ENCODE measurements at places on chromosomes 2 and 18.
A peak's percentile ranks its signal among the peaks of the same experiment; 100 is the strongest.

DNA sequence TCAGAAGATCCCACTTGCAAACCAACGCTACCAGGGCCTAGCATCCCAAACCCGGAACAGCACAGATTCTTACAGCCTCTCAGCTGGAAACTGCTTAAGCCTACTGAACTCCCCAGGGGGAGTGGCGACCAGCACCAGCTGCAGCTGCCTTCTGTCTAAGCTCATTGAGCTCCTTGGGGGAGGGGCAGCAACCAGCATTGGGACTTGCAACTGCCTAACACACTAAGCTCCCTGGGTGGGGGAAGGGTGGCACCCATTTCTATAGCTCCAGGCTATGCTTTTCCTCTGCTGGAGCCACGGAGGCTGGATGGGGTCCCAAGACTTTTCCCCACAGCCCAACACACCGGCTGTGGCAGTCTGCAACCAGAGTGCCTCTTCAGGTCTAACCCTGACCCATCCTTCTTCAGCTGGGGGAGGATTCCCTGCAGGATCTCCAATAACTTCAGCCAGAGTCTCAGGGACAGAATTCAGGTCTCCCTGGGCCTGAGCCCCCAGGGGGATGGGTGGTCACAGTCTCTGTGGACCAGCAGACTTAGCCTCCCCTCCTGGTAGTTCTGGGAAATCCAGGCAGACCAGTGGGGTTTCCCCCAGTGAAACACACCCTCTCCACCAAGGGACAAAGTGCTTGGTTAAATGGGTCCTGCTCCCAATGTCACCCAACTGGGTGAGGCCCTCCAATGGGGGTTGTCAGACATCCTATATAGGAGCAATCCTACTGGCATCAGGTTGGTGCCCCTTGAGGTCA, 45.9 kb upstream of the ITGA4 start:
- no peak for DNase-seq

DNA sequence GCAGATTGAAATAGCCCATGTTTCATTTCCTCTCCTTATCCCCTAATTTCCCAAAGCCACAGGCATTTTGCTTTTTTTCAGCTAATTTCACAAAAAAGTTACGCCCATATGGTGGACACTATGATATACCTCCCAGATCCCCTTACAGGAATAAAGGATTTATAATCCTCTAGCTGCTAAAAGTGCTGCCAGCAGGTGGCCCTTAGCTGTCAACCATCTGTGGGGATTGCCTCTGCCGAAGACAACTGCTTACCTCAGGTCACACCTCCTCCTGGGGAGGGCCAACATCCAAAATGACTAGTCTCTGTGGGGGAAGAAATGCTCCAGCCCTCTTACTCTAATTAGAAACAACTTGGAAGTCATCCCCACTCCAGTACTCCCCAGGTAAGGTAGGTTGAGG, 61.0 kb upstream of the EPB41L3 start:
- DNase-seq = no peak

- no peak for DNase-seq
These were observed 94.1 kb downstream of the GALNT3 start for GRCh38 chr2:165699946-165700345.

- DNase-seq = no peak
These were observed 410.1 kb downstream of the SUCLG1 start for GRCh38 chr2:84048964-84049363.

DNA sequence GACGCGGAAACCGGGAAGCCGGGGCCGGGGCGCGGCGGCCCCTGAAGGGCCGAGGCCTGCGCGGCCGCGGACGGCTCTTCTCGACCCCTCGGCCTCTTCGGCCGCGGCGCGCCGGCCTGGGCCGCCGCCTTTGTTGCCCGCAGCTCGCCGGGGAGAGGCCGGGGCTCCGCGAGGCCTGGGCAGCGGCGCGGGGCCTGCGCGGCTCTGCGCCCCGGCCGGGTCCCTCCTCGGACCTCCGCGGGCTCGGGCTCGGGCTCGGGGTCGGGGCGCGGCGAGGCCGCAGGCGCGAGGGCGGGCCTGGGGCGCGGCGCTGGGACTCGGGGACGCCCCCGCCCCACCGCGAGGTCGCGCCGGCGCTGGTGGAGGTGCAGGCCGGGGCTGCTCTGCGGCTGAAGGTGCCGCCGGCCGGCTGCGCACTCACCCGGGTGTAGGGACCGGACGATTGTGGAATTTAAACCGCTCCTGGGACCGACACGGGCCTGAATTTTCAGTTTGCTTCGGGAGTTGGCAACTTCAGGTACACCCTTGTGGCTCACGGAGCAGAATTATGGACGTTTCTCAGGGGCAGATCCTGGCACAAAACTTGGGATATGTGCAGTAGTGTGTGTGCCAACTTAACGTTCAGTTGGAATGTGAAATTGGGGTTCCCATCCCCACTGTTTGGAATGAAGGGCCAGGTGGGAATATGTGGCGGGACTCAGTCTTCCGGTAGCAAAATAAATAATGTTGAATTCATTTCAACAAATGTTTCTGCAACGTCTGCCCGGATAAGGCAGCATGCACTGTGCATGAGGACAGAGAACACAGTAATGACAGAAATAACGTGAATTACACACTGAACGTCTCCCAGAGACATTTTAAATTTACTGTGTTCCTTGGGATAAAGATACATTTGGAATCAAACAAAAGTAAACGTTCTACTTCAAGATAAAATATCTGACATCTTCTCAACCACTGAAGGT, 787 bp downstream of the SOCS6 start:
- DNase-seq = peak; percentile 4

DNA sequence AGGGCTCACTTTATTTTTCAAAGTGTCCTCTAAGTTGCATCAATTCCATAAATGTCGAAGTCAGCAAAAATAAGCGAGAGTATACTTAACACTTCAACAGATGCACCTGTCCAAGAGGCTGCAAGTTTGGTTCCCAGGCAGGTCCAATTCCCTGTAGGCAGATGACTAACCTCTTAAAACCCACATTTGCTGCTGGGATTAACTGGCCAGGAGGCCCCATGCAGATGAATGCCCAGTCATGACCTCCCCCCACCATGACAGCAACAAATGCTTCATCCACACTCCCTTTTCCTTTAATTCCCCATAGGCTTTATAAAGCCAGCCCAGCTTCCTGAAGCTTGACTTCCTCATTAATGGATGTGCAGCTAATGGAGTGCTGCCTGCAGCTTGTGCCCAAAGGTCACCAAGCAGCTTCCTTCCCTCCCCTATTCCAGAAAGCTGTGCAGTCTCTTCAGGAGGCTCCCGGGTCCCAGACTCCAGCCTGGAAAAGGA, 35.7 kb downstream of the REEP1 start:
- no peak for DNase-seq

DNA sequence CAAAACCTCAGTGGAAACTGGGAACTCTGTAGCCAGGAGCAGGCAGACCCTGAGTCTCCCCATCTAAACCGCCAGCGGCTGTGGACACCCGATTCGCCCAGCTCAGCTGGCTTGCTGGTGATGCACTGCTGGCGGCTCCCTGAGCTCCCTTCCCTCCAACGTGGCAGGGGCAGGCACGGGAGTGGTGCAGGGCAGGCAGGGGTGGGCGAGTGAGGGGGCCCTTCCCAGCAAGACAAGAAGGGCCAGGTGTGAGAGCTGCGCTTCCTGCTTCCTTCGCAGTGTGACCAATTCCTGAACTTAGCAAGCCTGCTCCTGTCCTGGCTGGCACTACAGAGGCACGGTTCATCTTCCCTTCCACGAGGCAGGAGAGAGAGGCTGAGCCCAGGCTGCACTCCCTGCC, 12.3 kb upstream of the SEMA4C start:
- no peak for DNase-seq

- no peak for DNase-seq
These were observed 25.8 kb downstream of the LDAH start for GRCh38 chr2:20797096-20797495.

DNA sequence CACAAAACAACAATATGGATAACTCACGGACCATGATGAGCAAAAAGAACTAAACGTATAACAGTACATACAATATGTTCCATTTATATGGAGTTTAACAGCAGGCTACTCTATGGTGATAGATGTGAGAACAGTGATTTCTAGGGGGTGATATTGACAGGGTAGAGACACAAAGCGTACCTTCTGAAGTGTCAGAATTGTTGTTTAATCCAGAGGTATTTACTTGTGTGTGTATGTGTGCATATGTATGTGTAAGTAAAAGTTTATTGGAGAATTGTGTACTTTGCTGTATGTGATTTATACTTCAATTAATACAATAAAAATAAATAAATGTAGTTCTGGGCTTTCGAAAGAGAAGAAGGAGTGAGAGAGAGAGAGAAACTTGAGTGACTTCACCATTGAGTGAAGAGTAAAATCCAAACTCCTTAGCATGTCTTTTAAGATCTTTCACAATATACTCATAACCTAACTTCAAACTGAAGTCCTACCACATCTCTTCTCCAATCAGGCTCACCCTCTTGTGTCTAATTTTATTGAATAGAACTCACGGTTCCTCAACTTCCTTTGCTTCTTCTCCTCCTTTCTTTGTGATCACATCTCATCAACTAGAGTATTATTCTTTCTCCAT, 126.0 kb upstream of the KLF7 start:
- DNase-seq = no peak

DNA sequence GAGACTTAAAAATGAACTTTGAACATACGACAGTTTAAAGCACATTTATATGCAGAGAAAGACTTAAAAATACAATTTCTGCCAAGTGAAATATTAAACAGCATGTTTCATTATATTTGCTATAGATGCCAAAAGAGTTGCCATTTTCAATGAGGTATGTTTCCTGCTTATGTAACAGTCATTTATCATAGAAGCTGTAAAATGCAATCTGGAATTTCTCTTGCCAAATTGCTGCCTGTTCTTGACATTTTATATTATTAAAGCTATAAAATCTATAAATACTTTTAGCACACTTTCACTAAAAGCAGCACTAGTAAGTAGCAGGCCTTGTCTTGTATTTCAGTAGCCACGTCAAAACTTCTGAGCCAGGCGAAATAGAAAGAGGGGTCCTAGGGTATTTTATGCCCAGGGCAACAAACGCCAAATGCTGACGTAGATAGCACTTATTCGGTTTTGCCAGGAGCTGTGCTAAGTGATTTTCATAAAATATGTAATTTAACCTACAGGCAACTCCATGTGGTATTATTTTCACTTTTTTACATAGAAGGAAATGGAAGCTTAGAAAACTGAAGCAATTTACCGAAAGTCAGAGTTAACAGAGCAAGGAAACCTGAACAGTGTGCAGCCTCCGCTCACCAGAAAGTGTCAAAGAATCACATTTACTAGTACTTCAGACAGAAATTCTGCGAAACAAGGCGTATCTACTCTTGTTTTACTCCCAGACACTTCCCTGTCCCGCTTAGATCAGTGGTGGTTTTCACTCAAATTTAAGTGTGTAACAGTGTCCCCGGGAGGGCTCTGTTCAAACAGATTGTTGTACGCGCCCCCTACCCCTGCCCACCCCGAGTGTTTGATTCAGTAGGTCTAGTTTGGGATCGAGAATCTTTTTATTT, 1.2 kb upstream of the CYP20A1 start:
- no peak for DNase-seq

DNA sequence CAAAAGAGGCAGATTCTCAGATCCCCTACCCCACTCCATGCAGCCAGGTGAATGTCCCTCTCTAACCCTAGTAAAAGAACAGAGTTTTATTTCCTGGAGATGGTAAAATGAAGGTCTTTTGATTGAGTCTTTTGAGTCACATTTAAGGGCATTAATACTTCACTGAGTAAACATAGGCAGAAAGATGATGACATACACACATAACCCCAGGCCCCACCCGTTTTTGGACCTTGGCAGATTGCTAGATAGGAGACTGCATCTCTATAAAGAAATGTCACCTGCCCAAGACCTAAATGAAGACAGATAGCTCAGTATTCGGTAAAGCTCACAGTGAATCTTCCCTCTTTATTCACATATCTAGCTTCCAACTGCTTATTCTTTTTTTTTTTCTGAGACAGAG, 28.3 kb upstream of the PEX13 start:
- DNase-seq = no peak

GRCh38 chr2:174597345-174598047, at the start of gene WIPF1:
WIPF1 (minus strand) TSS chr2:174597804; CDS start chr2:174585573, 12,231 bp downstream.
- DNase-seq = no peak

GRCh38 chr2:216690853-216691741, 4.3 kb downstream of the IGFBP5 start:
- no peak for DNase-seq

GRCh38 chr18:76592981-76593381, 97.9 kb upstream of the ZNF516 start:
- no peak for DNase-seq

GRCh38 chr2:60926741-60927552, 45.6 kb downstream of the REL start:
- DNase-seq = no peak

- DNase-seq = no peak
These were observed 97.2 kb upstream of the NXPH2 start for GRCh38 chr2:138877421-138877820.

- DNase-seq = no peak
These were observed 2.9 kb upstream of the TLX2 start for GRCh38 chr2:74511104-74511989.

GRCh38 chr2:54555318-54555837, 99.3 kb downstream of the SPTBN1 start:
- no peak for DNase-seq

DNA sequence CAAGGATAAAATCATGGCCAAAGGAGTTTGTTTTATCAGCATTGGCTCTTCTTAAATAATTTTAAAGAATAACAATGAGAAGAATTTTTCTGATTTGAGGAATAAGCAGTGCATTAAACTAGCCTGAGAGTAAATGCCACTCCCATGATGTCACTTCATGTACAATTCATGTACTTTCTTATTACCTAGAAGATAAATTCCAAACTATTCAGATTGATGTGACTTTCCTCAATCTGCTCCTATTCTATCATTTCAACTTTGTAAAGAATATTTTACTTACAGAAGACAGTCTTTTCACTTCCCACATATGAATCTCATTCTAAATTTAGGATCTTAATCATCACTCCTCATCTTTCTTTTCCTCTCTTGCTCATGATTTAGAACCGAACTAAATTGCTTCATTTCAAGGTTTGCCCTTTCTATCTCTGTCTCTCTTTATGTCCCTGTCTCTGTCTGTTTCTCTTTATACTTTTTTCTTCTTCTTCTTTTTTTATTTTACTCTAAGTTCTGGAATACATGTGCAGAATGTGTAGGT, 1142.0 kb upstream of the PIK3C3 start:
- no peak for DNase-seq

GRCh38 chr18:3044931-3045698, 32.2 kb upstream of the LPIN2 start:
- no peak for DNase-seq

DNA sequence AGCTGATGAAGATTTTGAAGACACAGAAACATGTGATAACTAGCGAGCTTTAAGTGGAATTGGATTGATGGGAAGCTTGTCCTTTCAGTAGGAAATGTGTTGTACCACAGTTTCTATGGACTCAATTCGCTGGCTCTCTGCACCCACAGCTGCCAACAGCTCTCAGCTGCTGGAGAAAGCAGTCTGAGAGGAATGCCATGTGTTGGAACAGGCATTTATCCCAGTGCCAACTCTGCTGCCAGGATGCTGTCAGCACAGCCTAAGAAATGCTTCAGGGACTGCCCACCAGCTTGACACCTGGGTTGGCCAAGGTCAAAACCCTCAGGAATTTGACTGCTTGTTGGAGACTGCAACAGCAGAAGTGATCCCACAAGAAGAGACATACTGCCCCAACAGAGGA, 193.0 kb upstream of the THSD7B start:
- DNase-seq = no peak

GRCh38 chr2:31957354-31958139, 53.3 kb downstream of the MEMO1 start:
- DNase-seq = no peak
